ENCODE measurements at places on chromosomes 2 and 18. TPM values are rescaled to one million over a fixed set of nuclear protein-coding genes. Genes with fewer than 3 reads are reported as not detected.

DNA sequence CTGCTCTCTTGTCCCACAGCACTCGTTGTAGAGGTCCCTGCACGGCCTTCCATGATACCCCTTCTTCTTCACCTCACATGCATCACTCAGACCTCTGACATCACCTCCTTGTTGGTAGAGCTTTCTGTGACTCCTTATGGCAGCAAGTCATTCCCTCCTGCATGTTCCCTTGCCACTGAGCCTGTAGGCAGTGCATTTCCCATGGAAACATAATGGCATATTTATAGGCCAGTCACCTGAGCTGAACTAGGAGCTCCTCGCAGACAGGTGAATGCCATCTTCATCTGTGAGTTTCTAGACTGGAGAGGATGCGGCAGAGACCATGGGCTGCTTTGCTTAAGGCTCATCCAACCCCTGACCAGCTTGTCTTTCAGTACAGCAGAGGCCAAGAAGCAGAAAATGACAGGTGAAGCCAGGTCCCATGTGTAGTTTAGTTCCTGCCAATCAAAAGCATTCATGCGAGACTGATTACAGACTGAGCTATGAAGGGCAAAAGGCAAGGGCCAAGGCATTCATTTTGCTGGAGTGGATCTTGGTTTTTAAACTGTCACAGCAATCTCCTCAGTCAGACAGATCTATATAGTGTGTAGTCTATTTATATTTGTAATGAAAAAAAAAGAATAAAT, 59.4 kb upstream of the NEDD4L start:
- no peak for DNase-seq

DNA sequence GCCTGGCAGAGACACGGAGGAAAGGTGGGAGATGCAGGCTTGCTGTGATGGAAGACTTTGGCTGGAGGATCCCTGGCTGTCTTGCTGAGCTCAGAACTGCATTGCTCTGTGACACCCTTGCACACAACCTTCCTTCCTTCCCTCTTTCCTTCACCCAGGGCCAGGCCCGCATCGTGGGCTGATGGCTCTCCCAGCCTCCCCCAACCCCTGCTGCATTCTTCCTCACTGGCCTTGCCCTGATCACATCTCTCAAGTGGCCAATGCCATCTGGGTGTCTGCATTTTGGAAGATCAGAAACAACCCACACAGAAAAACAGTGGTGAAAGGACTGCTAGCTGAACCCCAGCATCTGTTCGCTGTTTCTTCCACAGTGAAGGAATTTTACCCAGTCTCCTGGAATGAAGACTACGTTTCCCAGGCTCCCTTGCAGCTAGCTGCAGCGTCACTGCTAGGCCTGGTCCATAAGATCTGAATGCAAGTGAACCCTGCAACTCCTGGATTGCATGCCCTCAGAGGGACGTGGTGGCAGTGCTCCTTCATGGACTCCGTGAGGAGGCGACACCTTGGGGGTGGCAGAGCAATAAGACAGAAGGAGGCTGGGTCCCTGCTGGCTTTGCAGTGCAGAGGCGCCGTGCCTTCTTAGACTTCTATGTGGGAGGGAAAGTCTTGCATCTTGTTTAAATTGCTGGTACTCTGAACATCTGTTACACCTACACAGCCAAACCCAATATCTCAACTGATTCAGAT, 78.9 kb upstream of the YWHAQ start:
- no peak for DNase-seq

- DNase-seq, result no peak
Observed at GRCh38 chr2:5849562-5849961, 157.4 kb downstream of the SOX11 start.

DNA sequence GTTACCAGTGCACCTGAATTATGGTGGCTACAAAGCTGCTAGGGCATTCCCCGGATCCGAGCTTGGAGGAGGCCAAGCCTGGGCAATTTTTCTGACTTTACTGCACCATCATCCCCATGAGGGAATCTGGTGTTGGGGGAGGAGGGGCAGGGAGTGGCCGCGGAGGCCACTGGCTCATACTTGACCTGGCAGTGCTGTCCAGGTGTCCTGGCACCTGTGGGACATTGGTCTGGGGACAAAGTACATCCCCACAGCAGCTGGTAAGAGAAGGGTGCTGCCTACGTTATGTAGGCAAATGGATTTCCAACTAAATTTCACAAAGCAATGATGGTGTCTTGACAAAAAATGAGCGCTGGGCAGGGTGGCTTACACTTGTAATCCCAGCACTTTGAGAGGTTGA, 48.3 kb downstream of the KLHL29 start:
- no peak for DNase-seq

- no peak for DNase-seq
Observed at GRCh38 chr2:39118786-39119499, 1.9 kb downstream of the SOS1 start.

- no peak for DNase-seq
Observed at GRCh38 chr2:159584796-159585195, 31.6 kb downstream of the BAZ2B start.

DNA sequence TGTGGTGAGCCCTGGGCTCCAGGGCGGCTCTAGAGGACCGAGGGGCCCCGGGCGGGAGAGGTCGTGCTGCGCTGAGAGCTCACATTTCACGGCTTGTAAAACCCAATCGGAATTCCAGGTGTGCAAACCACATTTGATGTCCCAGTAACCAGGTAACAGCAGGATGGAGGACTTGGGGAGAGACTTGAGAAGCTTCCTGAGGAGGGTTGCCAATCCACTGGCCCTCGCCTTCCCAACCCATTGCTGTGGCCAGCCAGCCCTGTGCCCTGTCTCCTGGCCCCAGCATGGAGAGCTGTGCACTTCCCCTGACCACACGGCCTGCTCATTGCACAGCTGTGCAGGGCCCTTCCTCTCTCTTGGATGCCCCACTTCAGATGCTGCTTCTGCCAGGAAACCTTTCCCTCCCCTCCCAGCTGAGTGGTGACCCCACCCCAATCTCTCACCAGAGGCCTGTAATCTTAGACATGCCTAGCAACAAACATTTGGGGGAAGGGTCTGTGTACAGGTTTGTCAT, 39.6 kb downstream of the ASB1 start:
- DNase-seq, result no peak

DNA sequence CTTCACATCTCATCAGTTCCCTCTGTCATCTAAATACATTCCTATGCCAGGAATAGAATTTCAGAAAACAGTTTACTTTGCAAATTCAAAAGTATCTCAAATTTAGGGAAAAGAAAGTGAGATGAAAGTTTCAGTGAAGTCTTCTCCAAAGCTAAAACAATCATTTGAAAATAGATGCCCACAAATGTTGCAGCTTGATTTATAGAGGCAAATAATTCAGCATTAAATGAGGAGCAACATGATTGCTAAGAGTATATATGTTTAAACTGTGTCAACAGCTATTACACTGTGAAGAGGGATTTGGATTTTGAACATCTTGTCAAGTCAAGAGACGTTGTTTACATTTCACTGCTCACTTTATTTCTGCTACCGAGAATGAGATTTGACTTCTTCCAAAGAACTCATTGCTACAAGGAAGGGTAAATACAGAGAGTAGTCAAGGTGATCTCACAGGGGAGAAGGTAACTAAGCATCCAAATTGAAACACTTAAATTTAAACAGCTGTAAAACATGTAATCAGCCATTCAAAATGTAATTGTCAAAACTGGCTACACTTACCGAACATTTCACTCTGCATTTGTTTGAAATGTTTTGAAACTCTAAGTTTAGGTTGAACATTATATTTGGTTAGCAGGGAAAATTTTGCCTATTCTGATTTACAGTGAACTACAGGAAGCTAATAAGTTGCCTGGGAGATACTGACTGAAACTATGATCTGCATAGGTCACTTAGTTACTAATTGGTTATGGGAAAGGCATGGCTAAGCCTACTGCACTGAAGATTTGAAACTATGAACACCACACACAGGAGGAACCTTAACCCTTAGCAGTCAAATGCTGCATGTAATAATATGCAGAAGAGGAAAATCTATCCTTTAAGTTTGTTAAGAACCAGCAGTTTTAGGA, 33.2 kb upstream of the GALNT3 start:
- DNase-seq, result no peak

DNA sequence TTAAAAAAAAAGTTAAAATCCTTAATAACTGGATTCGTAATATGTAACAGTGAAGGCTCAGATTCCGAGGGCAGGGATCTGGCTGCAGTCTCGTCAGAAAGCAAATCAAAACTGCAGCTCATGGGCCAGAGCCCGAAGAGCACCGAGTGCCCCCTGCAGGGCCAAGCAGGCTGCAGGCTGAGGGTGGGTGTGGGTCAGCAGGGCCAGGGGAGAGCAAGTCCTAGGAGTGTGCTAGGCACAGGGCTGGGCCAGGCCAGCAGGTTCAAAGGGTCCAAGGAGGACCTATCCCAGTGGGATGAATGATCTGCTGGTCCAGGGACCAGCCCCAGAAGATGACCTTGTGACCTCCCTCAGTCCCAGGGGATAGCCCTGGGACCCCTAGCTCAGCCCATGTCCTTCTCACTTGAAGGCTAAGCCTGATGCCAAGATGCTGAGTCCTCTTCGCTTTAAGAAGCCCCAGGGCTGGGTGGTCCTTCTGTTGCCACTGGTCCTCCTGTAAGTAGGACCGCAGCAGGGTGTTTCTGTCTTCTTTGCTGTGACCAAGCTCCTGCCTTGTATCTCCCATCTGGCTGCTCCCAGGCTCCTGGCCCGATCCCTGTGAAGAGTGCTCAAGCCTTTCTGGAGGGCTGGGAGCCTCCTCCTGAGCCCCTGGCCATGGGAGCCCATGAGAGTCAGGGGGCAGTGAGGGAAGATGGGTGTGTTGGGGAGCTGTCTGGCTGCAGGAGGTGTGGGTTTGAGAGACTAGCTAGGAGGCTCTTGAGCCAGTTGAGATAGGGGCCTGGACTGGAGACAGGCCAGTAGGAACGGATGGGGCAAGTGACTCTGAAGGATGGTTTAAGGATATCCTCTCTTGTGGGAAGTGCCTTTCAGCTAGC, 150.7 kb downstream of the DYSF start:
- no peak for DNase-seq

DNA sequence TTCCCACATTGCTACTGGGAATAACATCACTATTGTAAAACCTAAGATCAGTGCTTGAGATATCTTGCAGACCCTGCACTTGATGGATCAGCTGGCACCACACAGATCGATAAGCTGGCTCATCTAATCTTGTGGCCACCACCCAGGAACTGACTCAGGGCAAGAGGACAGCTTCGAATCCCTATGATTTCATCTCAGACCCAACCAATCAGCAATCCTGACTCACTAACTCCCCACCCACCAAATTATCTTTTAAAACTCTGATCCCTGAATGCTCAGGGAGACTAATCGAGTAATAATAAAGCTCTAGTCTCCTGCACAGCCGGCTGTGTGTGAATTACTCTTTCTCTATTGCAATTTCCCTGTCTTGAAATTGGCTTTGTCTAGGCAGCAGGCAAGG, 11.3 kb upstream of the TEX44 start:
- DNase-seq, result no peak

ANKRD62 gene
- not detected for total RNA-seq

AQP12B gene
- not detected for total RNA-seq

RETSAT gene
- total RNA-seq, result 36.7 TPM

SLC8A1 gene
- total RNA-seq, result 76.4 TPM

MAP3K2 gene
- 38.5 TPM for total RNA-seq

VSNL1 gene
- total RNA-seq, result not detected

VWA3B gene
- not detected for total RNA-seq

TCF4 gene
- total RNA-seq, result 65.1 TPM

Measured in HFFc6 (cell line).